ENCODE measurements at places on chromosomes 6 and 20. TPM values are rescaled to one million over a fixed set of nuclear protein-coding genes. Genes with fewer than 3 reads are reported as not detected.

- DNase-seq: no peak
Measured at GRCh38 chr6:95767897-95768463, 190.6 kb downstream of the MANEA start.

DNA sequence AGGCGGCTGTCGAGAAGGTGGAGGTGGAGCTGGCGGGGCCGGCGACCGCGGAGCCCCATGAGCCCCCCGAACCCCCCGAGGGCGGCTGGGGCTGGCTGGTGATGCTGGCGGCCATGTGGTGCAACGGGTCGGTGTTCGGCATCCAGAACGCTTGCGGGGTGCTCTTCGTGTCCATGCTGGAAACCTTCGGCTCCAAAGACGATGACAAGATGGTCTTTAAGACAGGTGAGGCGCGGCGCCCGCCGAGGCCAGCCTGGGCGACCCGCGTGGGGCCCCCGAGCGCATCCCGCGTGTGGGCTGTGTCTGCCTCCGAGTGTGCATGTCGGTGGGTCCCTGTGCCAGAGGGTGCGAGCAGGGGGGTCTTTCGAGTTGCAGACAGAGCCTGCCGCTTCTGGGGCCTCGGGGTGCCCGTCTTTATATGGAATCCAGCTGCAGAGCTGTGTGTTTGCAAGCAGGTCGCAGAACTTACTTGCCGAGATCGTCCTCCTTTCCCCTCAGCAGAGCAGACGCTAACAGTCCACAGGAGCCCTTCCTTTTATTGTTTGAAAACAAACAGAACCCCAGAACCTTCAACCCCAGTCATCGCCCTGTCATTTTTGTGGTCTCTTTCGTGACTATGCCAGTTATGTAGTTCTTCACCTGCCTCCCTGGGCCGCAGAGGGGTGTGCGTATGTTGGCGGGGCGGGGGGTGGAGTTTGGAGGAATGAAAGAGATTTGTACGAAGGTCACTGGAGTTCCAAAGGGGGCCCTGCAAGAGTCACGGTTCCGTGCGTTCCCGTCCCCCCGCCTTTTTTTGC, 766 bp downstream of the SLC16A10 start:
- DNase-seq: peak; percentile 69

DNA sequence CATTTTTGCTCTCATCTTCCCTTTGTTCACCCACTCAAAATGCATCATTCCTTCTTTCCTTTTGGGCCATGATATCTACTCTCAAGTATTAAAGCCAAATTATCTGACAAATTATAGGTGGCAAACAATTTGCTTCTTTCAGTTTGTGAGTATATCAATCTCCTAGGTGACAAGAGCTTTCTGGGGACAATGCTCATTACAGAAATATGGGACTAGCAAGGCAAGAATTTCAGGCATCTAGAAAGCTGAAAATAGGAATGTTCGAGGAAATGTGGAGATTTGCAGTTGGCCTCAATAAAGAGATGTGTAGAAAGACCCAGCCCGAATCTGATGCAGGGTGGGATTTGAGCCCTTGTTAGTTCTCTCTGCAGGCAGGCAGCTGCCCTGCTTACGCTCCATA, 71.8 kb downstream of the ALDH8A1 start:
- DNase-seq: no peak

GRCh38 chr6:158387036-158387435, 74.8 kb downstream of the TULP4 start:
- DNase-seq: no peak

GRCh38 chr6:87742106-87742505, 40.1 kb upstream of the AKIRIN2 start:
- no peak for DNase-seq

GRCh38 chr6:47147175-47147727, 105.1 kb upstream of the ADGRF1 start:
- DNase-seq: no peak

- no peak for DNase-seq
Measured at GRCh38 chr6:31227143-31227542, 44.7 kb downstream of the HLA-C start.

- no peak for DNase-seq
Measured at GRCh38 chr20:3390759-3391425, 16.6 kb downstream of the DNAAF9 start.

GRCh38 chr6:165317723-165318122, 8.3 kb upstream of the C6orf118 start:
- no peak for DNase-seq

GRCh38 chr6:33812669-33813068, 8.9 kb upstream of the MLN start:
- DNase-seq: peak; percentile 37

DNA sequence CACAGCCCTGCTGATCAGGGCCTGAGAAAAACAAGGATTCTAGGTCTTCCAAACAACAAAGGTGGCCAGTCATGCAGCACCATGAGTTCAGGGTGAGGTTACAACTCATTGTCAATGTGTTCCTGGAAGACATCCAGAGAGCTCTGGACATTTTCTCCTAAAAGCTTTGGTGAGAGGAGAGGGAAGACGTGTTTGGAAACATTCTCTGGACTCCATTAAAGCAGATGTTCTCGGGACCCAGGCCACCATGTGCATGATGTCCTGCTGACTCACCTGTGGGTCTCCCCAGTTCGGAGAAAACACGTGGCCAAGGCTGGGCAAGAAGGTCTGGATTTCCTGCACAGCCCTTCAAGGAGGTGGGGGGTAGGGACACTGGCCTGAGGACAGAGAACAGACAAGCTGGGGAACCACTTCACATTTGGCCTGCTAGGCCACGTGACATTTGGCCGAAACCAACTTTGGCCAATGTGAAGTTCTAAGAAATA, 61.6 kb downstream of the KCNB1 start:
- no peak for DNase-seq

DNA sequence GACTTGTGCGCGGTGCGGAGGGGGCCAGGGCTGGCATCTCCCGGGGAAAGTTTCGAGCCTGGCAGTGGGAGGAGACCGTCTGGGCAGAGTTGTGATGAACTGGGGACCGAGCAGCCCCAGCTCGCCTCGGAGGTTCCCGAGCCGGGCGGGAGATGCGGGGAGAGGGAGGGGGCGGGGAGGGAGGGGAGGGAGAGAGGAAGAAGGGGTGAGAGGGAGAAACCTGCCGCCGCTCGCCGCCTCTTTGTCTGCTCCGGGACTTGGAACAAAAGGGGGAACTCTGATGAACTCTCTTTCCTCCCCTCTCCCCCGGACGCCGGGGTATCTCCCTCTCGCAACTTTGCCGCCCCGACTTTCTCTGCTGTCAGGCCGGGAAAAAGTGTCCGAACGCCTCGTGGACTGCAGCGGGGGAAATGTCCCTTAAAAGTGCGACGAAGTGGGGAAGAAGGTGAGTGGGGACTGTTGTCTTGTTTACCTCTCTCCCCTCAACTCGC, 72.7 kb downstream of the SOX4 start:
- DNase-seq: peak; percentile 18

- DNase-seq: no peak
Measured at GRCh38 chr6:5457983-5458683, 196.8 kb downstream of the FARS2 start.

- DNase-seq: peak; percentile 45
Measured at GRCh38 chr20:51220293-51220706, 197.4 kb upstream of the KCNG1 start.

- DNase-seq: peak; percentile 51
Measured at GRCh38 chr6:156777577-156778453, 637 bp downstream of the ARID1B start.

GRCh38 chr6:145813285-145814034, 1.1 kb downstream of the FBXO30 start:
- DNase-seq: no peak

DNA sequence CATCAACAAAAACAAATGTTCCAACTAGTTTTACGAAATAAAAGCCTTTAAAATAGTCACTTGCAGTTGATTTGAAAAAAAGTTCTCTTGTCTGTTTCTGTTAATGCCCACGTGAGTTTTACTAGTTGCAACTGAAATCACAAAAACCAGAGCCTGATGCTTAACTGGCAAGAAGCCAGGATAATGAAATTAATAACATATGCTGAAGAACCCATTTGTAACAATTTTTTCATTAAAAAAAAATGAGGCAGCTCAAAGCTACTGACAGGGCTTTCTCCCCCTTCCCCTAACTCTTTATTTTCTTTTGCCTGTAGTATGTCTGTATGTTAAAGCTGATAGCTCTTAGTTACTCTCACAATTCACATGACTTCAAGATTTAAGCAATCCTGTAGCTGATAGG, 132.7 kb upstream of the EYA4 start:
- DNase-seq: no peak

DNA sequence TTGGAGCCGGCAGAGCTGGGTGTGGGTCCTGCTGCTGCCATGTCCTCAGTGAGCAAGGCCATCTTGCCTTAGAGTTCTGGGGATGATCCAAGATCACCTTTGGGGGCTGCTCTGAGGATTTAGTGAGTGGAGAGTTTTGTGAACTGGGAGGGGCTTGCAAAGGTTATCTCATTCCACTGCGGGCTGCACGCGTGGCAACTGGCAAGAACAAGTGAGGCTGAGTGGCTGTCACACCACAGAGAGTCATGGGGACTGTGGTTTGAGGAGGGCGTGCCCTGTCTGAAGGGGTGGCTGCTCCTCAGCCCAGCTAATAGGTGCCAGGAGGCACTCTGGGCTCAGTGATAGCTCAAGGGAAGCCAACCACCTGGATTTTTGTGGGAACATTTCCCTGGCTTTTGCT, 37.6 kb downstream of the TTLL9 start:
- no peak for DNase-seq

- DNase-seq: no peak
Measured at GRCh38 chr20:64048402-64049044, 916 bp downstream of the SOX18 start.

DNA sequence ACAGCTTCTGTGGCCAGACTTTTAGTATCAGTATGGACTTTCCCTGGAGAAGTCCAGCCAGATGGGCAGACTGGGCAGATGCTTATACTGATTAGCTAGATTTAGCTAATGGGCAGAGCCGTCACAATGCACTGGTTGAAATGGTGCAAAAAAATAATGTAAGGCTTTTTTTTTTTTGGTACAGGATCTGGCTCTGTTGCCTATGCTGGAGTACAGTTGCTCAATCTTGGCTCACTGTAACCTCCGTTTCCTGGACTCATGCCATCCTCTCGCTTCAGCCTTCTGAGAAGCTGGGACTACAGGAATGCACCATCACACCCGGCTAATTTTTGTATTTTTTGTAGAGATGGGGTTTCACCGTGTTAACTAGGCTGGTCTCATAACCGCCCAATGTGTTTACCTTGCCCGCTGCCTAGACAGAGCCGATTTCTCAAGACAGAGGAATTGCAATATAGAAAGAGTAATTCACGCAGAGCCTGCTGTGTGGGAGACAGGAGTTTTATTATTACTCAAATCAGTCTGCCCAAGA, 16.4 kb upstream of the KIFC1 start:
- DNase-seq: peak; percentile 68

RRP36 gene
- total RNA-seq: 61.4 TPM

ATAT1 gene
- total RNA-seq: 11.5 TPM

BTNL2 gene
- total RNA-seq: not detected

SLCO4A1 gene
- total RNA-seq: 39.7 TPM

FAXC gene
- 4.9 TPM for total RNA-seq

POM121L2 gene
- 0.13 TPM for total RNA-seq

DDO gene
- total RNA-seq: 2.0 TPM

BIRC7 gene
- total RNA-seq: not detected

CENPQ gene
- total RNA-seq: 3.7 TPM

MUCL3 gene
- not detected for total RNA-seq
